ENCODE measurements at places on chromosomes 6 and 20.

DNA sequence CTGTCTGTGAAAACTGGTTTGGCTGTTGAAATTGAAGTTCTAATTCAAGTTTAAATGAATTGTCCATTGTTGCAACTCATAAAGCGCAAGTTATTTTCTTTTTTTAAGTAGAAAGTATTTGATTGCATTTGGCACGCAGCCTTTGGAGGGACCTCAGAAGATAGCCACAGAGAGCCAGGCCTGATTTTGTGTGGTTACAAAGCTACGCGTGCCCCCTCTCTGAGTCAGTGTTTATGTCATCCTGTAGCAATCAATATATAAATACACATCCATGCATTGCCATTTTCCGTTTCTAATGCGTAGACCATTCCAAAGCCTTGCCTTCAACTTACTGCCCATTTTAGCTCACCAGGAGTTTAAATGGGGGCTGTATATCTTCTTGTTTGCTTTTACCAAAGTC is 173.2 kb downstream of the TMEM242 start:
- DNase-seq = no peak

DNA sequence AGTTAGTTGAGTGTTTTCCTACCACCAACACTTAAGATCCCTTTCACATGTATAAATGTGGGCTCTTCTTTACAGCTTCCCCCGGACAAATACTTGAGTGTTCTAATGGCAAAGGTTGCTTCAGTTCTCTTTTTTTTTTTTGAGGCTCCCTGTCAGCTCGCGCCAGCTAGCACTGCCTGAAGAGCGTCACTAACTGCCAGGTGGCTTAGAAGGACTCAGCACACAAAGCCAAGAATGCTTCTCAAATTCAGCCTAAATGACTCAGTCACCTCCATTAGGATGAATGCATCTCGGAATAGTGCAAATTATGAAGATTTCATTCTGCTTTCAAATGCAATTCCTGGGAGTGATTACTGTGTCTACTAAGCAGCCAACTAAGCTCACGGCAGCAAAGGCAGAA is 150.7 kb upstream of the BTBD3 start:
- no peak for DNase-seq

DNA sequence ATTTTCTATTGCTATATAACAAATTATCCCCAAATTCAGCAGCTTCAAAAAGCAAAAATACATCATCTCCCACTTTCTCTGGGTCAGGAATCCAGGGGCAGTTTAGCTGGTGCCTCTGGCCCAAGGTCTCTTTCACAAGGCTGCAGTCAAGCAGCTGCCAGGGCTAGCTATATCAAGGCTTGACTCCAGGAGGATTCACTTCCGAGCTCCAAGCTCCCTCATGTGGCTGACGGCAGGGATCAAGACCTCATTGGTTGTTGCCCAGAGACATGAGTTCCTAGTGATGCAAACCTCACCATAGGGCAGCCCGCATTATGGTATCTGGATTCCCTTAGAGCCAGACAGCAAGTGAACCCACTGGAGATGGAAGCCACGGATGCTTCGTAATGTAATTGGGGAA is 1.3 kb upstream of the VNN1 start:
- DNase-seq = no peak

GRCh38 chr6:96651816-96652215 is 88.9 kb downstream of the FHL5 start:
- DNase-seq = peak; percentile 10

DNA sequence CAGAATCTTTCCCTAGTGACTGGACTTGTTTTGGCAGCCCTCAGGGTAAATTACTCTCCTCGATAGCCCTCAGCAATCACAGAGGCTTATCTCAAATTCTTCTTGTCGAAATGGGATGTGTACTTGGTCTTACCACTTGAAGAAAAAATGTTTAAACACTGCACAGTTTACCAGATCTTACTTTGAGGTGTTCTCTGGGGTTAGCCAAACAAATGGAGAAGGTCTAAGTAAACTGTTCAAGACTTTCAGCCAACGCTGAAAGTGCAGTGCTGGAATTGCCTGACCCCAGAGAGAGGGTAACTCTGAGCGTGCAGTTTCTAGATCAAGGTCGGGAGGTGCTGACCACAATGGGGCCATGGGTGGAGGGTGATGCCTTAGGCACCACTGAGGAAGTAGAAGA is 39.2 kb downstream of the MYLIP start:
- no peak for DNase-seq

All from GM20000 (cell line).